HEK293T (cell line): ENCODE measurements at places on chromosomes 2 and 18.

DNA sequence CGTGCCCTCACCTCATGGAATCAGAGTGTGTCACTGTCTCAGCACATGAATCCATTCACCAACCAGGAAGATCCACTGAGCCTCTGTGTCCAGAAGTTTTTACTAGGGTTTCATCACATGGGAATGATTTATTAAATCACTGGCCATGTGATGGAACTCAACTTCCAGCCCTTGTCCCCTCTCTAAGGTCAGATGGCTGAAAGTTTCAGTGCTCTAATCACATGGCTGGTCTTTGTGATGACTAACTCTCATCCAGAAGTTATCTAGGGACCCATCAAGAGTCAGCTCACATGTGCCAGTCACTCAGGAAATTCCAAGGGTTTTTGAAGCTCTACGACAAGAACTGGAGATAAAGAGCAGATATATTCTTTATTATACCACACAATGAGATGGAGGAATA is 140.5 kb upstream of the GYPC start:
- DNase-seq = no peak

- no peak for DNase-seq
Observed at GRCh38 chr18:36532394-36532793, 234.9 kb downstream of the FHOD3 start.

DNA sequence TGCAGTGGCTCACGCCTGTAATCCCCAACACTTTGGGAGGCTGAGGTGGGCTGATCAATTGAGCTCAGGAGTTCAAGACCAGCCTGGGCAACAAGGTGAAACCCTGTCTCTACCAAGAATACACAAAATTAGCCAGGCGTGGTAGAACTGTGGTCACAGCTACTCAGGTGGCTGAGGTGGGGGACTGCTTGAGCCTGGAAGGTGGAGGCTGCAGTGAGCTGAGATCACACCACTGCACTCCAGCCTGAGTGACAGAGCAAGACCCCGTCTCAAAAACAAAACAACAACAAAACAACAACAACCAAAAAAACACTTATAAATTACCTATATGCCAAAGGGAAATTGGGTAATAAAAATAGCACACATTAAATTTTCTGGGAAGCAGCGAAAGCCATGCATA is 141.6 kb downstream of the HDAC4 start:
- DNase-seq = no peak

DNA sequence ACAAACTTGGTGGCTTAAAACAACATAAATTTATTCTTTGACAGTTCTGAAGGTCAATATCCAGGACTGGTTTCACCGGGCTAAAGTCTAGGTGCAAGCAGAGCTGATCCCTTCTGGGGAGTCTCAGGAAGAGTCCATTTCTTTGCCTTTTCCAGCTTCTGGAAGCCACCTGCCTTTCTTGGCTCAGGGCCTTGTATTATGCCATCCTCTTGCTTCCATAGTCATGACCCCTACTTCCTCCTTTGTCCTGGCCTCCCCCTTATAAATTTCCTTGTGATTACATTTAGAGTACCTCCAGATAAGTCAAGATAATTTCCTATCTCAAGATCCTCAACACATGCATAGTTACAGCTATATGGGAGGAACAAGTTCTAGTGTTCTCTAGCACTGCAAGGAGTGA is 1089.5 kb downstream of the LRP1B start:
- no peak for DNase-seq

- DNase-seq = no peak
Observed at GRCh38 chr2:117771969-117772630, 42.4 kb upstream of the DDX18 start.

DNA sequence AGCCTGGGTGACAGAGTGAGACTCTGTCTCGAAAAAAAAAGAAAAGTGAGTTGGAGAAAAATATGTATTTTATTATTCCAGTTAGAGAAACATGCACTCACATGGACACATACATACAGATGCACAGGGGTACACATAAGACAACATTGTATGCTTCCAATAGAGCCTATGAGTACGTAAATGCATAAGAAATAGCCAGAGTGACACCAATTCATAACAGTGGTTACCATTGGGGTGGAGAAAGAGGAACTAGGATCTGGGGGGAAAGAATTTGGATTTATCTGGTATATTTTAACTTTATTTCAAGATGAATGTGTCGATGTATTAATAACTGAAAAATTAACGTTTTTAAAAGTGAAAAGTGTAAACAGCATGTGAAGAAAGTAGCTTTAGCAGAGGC is 16.1 kb downstream of the IL36A start:
- DNase-seq = no peak

DNA sequence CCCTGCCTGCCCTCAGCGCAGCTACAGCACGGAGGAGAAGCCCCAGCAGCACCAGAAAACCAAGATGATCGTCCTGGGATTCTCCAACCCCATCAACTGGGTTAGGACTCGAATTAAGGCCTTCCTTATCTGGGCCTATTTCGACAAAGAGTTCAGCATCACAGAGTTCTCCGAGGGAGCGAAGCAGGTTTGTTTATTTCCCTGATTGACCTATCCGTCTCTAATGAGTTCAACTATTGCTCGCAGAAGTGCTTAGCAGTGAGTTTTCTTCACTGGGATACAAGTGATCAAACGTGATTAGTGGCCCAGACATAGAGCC is 639 bp downstream of the MAIP1 start:
- DNase-seq = no peak

DNA sequence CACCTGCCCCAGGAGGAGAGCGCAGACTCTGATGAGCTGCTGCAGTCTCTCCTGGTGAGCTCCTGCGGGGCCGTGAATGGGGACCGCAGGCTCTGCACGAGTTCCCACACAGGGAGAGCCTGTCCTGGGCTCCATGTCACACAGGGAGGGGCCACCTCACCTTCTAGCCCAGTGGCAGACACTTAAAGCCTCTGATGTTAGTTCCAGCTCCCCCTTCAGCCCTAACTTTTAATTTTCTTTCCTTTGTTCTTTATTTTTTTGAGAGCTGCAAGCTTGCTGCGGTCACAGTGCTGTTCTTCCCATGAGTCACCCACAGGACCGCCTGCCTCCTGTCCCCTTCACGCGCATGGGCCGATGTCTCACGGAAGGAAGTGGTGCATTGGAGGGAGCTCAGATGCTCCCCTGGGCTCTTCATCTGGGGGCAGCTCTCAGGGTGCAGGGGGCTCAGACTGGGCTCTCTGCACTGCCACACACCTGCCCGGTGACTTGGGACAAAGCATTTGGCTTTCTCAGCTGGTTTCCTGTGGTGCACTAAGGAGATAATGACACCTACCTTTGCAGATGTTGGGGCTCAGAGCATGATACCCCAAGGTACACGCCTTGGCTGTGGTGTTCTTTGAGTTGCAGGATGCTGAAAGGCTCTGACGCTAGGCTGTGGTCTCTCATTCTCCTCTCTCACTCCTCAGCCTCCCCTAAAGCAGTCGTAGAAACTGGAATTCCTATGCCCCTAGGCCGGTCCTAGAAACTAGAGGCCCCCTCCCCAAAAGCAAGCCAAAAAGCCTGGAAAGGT is 37.2 kb upstream of the PXDN start:
- DNase-seq = no peak

DNA sequence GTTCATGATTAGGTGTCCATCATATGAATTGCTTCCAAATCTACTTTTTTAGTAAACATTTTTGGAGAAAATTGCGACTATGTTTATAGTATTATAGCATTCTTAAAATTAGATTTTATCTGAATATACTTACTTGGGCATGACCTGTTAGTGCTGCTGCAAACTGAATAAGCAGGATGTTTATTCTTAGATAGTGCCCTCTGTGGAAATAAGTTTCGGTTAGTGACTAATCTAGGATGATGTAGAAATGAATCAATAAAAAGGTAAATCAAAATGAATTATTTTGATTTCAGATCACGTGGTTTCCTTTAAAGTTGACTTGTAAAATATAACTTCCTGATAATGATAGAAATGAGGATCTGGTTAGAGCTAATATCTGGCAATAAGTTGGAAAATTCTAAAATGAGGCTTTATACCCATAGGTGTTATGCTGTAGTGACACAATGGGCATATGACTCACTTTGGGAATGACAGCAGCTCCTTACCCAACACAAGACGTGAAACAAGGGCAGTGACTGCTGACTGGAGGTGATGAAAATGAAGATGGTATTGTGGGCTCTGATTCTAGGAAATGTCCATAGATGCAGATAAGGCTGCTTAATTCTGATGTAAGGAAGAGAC is 165.8 kb upstream of the TCF4 start:
- no peak for DNase-seq

- DNase-seq = no peak
Observed at GRCh38 chr2:126220331-126220730, 435.6 kb upstream of the GYPC start.

DNA sequence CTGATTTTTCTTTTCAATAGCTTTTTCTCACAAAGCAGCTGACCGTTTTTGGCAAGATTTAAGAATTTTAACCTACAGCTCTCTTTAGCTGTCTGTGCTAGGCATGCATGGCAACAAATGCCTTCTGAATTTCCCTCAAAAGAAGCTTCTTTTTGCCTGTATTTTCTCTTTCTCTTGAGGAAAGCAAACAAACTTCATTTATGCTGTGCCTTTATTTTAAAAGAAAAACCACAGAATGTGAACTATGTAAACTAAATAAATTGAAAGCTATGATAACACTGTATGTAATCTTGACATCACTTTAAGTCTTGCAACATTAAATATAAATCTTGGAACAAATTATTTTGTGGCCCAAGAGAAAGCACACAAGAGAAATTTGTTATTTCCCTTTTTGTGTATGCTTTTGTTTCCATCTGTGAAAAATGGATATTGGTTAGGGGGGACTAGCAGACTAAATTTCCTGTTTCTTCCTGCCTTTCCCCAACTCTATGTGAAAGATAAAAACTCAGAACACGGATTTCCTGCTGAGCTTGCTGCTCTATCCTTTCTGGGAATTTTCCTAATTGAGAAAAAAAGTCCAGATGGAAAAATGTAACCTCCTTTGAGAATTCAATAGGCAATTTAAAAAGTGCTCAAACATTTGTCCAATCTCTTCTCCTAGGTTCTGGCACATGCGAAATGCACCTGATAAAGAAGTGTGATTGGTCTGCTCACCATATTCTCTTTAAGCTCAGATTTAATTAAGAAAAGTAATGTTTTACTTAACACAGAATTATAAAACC is 20.9 kb upstream of the TFPI start:
- DNase-seq = no peak

DNA sequence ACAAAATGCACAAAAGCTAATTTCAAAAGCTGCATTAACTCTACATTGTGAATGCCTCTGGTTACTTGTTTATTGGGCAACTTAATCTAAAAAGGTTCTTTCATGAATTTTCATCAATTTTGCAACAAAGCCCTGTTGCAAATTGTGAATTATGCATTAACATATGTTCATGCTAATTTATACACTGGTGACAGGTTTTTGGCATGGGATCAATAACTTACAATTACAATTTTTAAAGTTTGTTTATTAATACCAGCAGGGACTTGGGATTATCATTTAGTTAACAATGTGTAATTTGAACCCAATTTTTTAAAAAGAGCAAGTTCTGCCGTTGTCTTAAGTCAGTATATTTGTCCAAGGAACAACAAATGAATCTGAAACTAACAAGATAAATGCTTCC is 183.6 kb downstream of the DCC start:
- DNase-seq = no peak

DNA sequence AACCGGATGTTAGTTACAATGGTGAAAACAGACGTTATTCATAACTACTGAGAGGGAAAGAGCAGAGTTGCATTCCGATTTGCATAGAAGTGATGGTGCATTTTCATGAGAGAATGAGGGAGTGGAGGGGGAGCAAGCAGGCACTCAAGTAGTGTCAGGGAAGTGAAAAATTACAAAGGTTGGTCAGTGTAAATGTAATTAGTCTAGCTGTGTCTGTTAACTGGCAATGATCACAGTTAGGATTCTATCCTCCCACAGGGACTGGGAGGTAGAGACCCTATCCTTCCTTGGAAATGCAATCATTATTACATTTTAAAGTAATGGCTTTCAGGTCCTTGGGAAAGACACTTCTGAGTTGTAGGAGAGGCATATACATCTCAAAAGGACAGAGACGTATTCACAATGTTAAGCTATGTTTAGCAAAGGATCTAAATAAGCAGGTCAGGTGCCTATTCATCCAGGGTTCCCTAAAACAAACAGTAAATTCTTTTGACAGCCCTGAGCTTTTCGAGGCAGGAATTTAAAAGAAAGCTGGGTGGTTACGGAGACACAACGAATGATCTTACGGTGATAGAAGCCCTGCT is 1671.8 kb upstream of the DDX18 start:
- DNase-seq = no peak

DNA sequence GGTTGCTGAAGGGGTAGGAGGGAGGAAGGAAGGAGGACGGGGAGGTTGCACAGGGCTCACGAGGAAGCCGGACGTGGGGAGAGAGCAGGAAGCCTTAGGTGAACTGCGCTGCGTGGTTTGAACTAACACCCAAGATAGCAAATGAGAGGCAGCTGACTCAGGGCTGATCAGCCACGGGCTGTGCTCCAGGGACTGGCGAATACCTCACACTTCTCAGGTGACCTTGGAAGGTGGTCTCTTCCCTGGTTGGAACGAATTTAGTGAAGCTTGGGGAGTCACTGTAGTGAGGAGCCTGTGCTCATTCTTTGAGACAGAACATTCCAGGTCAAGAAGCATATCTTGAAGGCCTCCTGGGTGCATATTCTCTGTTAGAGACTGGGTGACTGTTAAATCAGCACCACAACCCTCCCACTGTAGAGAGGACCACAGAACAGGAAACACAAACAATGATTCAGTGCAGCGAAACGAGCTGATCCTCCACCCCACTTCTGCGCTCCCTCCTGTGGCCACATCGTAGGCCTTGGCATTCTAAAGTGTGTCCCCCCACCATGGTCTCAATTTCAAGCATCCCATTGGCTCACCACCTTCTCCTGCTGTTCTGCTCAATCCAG is 33.8 kb downstream of the TOGARAM2 start:
- no peak for DNase-seq

GRCh38 chr18:49691177-49691608 is 122.1 kb downstream of the ACAA2 start:
- DNase-seq = no peak

GRCh38 chr2:1461507-1462390 is 48.5 kb downstream of the TPO start:
- no peak for DNase-seq

DNA sequence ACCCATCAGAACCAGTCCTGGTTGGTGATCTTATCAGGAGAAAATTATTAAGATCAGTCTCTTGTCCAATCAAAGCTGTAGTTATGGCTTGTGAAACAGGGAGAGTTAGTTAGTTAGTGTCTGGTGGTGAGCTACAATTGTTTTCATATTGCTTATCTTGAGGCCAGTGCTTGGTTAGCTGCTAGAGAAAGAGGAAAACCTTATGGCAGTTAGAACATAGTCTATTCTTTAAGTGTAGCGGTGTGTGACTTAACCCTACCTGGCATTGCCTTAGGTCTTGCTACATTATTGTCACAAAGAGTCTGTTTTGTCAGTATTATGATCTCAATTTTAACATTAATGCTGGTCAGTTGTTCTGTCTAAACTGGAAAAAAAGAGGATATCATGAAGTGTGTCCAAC is 11.5 kb upstream of the ABCA12 start:
- DNase-seq = no peak

- no peak for DNase-seq
Observed at GRCh38 chr2:7692657-7693161, 775.5 kb downstream of the RNF144A start.
